ENCODE measurements at places on chromosomes 12 and 14.

DNA sequence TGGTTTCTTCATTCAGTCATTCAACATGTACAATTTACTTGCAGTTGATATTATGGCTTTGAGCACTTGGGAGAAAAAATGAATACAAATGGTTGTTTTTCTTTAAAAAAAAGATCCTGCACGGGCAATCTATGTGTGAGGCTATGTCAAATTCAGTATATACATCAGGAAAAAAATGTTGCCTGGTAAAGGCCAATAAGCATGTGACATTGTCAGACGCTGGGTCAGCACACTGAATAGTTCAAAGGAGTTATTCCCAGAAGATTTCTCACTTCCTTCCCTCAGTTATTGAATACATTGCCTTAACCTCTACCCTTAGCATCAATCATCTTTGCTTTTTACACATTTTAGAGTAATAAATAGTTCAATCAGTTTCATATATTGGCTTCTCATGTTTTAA, 319.2 kb downstream of the NUAK1 start:
- no peak for DNase-seq

DNA sequence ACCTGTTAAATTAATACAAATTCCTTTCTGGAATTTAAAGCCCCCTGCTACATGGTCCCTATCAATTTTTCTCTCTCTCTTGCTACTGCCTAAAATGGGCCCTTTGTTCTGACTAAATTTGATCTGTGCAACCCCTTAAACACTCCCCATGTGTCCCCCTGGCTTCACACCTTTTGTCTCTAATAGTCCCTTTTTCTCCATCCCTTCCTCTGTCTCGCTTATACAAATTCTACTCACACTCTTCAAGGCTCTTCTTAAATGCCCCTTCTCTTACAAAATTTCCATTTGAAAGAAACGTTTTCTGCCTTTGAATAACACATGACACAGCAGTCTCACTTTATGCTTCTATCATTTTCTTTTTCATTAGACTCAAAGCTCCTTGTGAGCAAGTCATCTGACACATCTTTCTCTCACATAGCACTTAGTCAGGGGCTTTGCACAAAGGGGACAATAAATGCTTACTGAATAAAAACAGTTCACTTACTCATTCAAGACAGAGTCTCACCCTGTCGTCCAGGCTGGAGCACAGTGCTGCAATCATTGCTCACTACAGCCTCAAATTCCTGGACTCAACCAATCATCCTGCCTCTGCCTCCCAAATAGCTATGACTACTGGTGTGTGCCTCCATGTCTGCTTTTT, 41.5 kb upstream of the NR2C1 start:
- DNase-seq, result no peak

DNA sequence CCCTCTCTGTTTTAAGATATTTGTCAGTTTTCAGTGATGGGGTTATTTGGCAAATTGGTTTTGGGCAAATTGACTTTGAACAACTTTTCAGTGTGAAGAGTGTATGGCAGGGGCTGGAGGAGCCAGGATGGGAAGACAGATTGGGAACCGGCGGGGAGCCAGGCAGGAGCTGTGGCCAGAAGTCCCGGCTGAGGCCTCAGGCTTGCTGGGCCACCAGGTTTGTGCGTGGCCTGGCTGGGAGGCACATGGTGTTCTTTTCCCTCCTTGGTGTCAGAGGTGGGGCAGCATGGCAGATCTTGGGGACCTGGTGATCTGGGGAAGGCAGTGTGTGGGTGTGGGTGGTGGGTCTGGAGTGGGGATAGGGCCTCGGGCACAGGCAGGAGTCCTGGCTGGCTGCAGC, 61.1 kb downstream of the SLC25A47 start:
- DNase-seq, result no peak

DNA sequence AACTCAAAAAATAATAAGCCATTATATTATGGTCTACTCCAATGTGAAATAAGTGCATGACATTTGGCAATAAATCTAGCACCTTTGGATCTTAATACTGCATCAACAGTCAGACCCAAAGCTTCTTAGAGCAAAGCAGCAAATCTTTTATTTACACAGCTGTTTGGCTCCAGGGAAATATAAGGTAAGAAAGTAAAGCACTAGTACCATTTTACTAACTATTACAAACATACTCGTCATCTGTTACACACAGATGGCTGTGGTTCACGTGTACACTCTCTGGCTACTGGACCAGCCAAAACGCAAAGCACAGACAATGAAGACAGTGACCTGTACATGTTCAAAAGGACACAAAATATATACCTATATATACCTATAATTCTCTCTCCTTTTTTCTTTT, 2.8 kb downstream of the FGD6 start:
- no peak for DNase-seq

DNA sequence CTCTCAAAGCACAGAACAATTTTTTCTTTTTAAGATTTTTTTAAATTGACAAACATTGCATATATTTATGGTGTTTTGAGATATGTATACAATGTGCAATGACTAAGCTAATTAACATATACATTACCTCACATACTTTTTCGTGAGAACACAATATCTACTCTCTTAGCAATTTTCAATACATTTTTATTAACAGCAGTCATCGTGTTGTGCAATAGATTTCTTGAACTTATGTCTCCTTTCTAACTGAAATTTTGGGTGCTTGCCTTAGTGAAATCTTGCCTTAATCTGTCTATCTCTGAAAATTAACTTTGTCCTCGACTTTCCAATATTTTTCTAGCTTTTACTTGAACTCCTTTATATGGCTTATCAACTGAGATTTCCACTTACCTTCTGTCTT, 6.8 kb downstream of the OR10A7 start:
- DNase-seq, result no peak

DNA sequence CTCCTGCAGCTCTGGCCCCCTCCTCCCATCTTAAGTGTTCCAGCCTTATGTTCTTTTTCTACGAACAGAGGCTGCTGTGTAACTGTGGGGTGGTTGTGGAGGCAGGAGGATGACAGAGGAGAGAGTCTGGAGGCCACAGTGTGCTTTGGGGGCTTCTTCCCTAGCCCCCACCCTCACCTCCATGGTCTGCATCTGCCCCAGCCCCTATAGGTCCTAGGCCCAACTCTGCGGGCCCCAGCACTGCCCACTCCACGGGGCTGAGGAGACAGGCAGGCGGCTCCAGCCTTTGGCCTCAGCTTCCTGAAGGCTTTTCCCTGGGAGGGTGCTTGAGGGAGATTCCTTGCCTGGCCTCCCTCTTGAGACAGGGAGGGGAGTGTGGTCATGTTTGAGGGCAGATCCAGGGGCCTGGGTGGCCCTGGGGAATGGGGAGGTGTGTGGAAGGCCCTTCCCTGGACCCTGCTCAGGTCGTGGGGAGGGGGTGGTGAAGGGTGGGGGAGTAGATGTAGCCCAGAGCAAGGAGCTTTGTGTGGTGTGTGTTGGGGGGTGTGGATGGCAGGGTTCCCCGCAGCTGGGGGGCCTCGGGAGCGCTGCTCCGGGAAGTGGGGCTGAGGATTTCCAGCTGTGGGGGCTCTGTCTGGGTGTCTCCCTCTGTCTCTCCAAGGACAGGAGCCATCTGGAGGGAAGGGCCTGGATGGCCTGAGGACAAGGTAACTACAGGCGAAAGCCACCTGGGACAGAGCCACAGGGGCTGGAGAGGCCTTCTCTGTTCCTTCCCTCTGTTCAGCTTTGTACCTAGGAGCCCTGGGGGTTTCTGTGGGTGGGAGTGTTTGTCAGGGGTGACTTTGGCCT, 1.1 kb downstream of the SMIM41 start:
- no peak for DNase-seq

DNA sequence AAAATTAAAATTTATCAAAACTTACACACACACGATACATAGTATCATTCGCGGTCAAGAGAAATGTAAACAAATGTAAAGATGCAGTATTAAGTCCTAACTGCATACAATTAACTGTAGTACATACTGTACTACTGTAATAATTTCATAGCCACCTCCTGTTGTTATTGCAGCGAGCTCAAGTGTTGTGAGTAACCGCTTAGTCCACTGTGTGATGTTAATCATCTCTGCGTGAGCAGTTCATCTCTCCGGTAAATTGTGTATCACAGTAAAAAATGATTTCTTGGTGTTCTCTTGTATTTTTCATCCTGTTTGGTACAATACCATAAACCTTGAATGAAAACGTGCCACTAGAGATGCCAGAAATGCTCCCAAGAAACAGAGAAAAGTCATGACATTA, 6.5 kb downstream of the EPS8 start:
- DNase-seq, result no peak

- DNase-seq, result no peak
These were observed 13.8 kb upstream of the ADCK1 start for GRCh38 chr14:77786148-77786547.

GRCh38 chr12:82952946-82953345, 266.2 kb downstream of the TMTC2 start:
- no peak for DNase-seq

- no peak for DNase-seq
These were observed 98.6 kb downstream of the C12orf50 start for GRCh38 chr12:87930627-87931026.

GRCh38 chr14:66001356-66001755, 484.8 kb upstream of the CCDC196 start:
- DNase-seq, result no peak

GRCh38 chr14:42517806-42518500, 911.3 kb downstream of the LRFN5 start:
- no peak for DNase-seq

- no peak for DNase-seq
These were observed 158.5 kb downstream of the APAF1 start for GRCh38 chr12:98803468-98804209.

DNA sequence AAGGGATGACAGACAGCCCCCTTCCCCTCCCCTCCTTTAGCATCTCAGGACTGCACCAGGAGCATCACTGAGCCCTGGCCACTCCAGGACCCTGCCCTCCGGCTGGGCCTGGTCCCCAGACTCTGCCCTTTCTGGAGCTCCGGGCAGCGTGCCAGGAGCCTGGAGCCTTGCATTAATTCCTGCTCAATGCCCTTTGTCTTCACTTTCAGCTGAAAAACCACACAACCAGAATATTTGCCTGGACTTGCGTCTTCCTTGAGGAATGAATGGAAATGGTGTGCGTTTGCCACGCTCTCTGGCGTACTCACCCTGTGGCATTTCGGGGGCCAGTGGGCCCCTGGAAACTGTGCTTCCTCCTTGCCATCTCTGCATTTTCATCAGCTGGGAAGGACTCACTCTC, 8.5 kb upstream of the RFLNA start:
- DNase-seq, result no peak

GRCh38 chr14:61611880-61612630, 83.3 kb upstream of the HIF1A start:
- DNase-seq, result no peak

GRCh38 chr14:36344211-36344610, 23.8 kb upstream of the MBIP start:
- DNase-seq, result no peak

GRCh38 chr12:53059434-53060063, 9.7 kb downstream of the TNS2 start:
- no peak for DNase-seq

DNA sequence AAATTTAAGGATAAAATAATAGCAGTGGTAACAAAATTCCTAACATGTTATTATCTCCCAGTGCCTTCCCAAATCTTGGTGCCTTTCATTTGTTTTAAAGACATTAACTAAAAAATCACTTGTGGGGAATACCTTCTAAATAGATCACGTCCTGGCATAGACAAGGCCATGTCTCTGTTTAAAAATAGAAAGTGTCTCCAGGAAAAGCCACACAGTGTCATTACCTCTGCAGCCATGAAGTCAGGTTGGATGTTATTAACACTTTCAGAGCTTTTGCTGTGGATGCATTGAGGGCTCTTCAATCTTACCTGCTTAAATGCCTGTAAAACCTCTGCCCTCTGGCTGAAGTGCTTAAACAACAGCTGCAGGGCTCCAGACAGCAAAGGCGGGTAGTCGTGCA, 211.1 kb downstream of the ITPR2 start:
- no peak for DNase-seq

DNA sequence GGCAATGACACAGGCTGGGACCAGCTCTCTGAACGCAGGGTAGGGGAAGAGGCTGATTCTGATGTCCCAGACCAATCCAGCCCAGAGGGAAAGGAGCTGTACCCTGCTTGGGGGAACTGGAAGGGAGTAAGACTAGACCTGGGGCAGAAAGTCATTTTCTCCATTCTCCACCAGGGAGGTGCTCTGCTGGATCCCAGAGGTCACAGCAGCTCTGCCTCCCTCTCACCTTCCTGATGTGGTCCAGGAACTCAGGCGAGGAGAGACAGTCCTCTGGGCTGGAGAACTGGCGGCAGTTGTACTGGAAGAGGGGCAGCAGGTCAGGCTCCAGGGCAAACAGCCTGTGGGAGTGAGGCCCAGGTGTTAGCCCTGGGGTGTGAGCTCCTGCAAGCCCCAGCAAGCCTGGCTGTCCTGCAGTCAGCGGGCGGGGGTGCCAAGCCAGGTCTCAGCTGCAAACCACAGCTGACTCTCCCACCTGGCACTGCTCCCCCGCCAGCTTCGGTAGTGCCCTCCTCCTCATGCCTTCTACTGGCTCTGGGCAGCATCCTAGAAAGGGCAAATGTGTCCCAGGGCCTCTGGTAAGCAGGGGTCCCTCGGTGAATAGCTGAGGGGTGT, 1.9 kb downstream of the NGB start:
- DNase-seq, result no peak

DNA sequence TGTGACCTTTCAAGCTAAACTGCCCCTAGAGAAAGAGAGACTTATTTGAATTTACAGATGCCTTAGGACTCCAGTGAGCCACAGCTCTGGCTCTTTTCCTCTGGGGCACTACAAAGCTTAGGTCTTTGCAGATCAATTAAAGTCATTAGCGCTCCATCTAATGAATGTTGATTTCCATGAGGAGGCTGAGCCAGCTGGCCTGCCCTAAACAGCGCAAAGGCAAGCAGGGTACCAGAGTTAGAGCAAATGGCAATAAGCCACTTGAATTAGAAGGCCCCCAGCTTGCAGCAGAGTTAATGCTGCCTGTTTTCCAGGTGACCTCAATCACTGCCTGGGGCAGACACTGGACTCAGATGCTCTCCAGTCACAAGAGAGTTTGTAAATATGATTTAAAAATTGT, 695.3 kb downstream of the DIO2 start:
- DNase-seq, result no peak

DNA sequence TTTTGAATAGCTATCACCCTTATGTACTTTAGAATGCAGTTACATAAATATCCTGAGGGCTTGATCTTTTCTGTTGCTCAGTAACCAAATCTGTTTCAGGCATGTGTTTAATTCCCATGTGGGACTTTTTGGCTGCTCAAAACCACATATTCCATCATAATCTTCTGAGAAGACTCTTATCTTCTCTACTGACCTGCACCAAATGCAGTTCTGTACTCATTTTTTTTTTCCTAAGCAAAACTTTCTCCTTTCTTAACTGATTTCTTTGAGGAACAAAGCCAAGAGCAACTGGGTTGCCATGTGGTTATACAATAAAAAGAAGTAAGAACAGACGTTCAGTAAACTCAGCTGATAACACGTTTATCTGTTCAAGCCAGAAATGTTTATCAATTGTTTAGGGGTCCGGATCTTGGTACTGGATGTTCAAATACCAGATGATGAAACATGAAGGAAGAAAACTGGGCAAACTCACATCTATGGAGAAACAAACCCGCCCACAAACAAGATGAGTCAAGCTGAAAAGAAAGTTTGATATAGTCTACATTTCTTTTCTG, 50.1 kb downstream of the TMEM132C start:
- DNase-seq, result no peak

GRCh38 chr14:69648480-69649451, 37.4 kb downstream of the SUSD6 start:
- DNase-seq, result no peak
